MCF 10A (cell line): ENCODE measurements at places on chromosomes 2 and 18. TPM values are rescaled to one million over a fixed set of nuclear protein-coding genes. Genes with fewer than 3 reads are reported as not detected.

The MAP3K19 gene
- not detected in 2 replicates for total RNA-seq

DNA sequence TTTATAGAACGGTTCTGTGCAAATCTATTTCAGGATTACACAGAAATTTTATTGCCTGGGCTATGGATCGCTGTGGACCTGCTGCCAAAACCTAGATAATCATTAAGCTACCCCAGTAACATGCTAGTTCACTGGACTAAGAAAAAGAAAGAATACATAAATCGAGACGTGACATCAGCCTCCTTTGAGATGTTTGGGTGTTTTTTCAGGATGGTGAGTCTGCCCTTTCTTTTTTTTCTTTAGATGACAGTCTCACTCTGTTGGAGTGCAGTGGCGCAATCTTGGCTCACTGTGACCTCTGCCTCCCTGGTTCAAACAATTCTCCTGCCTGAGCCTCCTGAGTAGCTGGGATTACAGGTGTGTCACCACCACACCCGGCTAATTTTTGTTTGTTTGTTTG, 52.0 kb downstream of the FHOD3 start:
- no peaks in the 10 kb centered on the region for H3K27me3 ChIP-seq
- H3K27ac ChIP-seq = no peak overlapping the region
- DNase-seq = peak; percentile 57
- H3K4me1 ChIP-seq = peaks cover 7% of the 10 kb centered on the region
- H3K4me3 ChIP-seq = no peak overlapping the region

- H3K27ac ChIP-seq = no peak overlapping the region
- DNase-seq = no peak
- H3K27me3 ChIP-seq = no peaks in the 10 kb centered on the region
- no peak overlapping the region for H3K4me3 ChIP-seq
- no peaks in the 10 kb centered on the region for H3K36me3 ChIP-seq
Observed at GRCh38 chr2:223737207-223737606, 100.2 kb downstream of the AP1S3 start.

DNA sequence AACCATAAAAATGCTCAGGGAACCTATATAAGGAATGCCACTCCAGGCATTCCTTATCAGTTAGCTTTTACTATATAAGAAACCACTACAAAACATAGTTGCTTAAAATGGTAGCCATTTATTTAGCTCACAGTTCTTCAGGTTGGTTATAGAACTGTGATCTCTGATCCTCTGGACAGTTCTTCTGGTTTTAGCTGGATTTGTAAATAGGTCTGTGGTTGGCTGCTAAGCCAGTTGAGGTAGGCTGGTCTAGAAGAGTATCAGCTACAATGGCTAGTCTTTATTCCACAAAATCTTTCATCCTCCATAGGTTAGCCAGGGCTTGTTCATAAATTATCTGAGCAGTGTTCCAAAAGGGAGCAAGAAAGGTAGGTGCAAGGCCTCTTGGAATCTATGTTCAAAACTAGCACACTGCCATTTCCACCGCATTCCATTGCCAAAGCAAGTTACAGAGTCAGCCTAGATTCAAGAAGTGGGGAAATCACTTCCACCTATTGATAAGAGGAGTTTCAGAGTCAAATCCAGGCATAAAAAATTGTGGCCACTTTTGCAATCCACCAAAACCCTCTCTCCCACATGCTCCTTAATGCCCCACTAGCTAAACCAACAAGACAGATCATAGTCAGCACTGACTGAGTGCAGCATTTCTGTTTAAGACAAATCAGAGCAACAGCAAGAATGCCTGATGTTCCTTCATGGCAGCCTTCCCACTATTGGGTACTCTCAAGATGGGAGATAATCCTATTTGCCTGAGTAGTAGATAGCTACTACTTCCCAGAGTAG, 146.4 kb downstream of the IRS1 start:
- H3K36me3 ChIP-seq = peaks cover 7% of the 10 kb centered on the region
- DNase-seq = no peak
- H3K4me3 ChIP-seq = no peak overlapping the region
- peaks cover 35% of the 10 kb centered on the region for H3K4me1 ChIP-seq

- H3K36me3 ChIP-seq = peaks cover 18% of the 10 kb centered on the region
- no peak overlapping the region for H3K27ac ChIP-seq
- no peak overlapping the region for H3K4me3 ChIP-seq
- H3K4me1 ChIP-seq = no peaks in the 10 kb centered on the region
- no peak for DNase-seq
Observed at GRCh38 chr18:58943896-58944295, 79.2 kb downstream of the ZNF532 start.

DNA sequence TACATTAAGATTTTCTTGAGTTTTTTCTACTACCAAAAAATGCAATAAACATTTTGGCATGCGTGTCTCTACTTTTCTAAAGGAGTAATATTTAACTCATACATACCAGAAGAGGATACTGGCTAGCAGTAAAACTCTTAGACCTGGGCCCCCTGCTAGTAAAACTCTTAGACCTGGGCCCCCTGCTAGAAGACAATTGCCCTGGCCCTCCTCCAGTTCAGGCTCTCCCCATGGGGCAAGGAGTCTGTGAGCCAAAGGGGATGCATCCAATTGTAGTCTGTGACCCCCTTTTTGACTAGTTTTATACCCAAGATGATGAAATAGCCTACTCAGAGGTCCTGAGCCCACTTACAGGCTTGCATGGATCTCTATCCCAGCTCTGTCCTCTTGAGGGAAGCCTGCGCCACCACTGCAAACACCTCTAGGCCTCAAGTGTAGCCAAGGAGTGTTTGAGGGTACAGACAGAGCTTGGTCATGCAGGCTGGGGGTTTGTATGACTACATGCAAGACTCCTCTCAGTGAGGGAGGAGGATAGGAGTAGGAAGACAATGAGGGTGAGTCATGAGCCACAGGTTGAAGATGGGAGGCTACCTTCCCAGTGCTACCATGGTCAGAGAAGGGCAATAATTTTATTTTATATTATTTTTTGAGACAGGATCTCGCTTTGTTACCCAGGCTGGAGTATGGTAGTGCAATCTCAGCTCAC, 45.2 kb upstream of the PGAP1 start:
- H3K27ac ChIP-seq = no peak overlapping the region
- H3K36me3 ChIP-seq = peaks cover 5% of the 10 kb centered on the region
- H3K4me1 ChIP-seq = no peaks in the 10 kb centered on the region
- no peaks in the 10 kb centered on the region for H3K27me3 ChIP-seq

DNA sequence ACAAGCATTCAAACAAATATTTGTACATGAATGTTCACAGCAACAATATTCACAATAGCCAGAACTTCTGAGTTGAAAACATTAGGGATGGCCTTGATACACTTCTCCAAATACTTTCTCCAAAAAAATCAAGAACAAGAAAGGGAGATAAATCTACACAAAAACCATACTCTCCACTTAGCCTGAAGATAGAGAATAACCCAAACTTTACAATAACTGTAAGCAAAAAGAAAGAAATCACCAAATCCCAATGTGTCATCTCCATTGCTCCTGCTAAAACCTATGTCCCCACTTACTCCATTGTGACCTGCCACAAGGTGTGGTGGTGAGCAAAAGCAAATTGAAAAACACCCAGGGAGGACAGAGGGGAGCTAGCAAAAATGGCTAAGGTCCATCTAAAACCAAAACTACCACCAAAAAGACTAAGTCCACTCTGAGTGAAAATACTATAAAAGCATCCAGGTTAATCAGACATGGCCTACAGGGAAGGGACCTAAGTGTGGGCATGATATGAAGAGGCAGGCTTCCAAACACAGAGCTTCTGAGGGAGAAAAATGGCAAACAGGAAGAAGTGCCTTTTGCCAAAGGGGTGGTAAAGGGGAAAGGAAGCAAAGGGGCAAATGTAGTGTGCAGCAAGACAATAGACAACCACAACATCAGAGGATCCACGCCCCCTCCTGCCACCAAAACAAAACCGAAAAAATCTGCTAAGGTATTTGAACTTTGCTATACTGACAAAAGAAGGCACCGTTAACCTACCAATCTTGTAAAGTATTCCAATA, 56.1 kb downstream of the NBAS start:
- H3K27me3 ChIP-seq = no peaks in the 10 kb centered on the region
- peaks cover 20% of the 10 kb centered on the region for H3K36me3 ChIP-seq
- no peak overlapping the region for H3K4me3 ChIP-seq
- DNase-seq = no peak

- peak; percentile 75 for DNase-seq
- H3K27ac ChIP-seq = no peak overlapping the region
- H3K4me3 ChIP-seq = no peak overlapping the region
Observed at GRCh38 chr2:60053791-60054190, 499.7 kb downstream of the BCL11A start.

GRCh38 chr2:117963446-117963845, 50.4 kb downstream of the CCDC93 start:
- H3K27me3 ChIP-seq = no peaks in the 10 kb centered on the region
- no peak overlapping the region for H3K4me3 ChIP-seq
- peaks cover 7% of the 10 kb centered on the region for H3K4me1 ChIP-seq
- peaks cover 38% of the 10 kb centered on the region for H3K36me3 ChIP-seq
- DNase-seq = no peak

- no peak overlapping the region for H3K27ac ChIP-seq
- DNase-seq = peak; percentile 26
- no peaks in the 10 kb centered on the region for H3K4me1 ChIP-seq
- H3K27me3 ChIP-seq = no peaks in the 10 kb centered on the region
- H3K36me3 ChIP-seq = peaks cover 6% of the 10 kb centered on the region
- no peak overlapping the region for H3K4me3 ChIP-seq
Observed at GRCh38 chr18:34467058-34467457, 242.3 kb upstream of the NOL4 start.

The VAMP8 gene
- 49.9 and 56.0 TPM in 2 replicates for total RNA-seq

GRCh38 chr2:54638103-54638502, 85.4 kb upstream of the EML6 start:
- peaks cover 18% of the 10 kb centered on the region for H3K4me1 ChIP-seq
- peaks cover 73% of the 10 kb centered on the region for H3K36me3 ChIP-seq
- DNase-seq = no peak
- no peak overlapping the region for H3K4me3 ChIP-seq
- H3K27ac ChIP-seq = no peak overlapping the region
- no peaks in the 10 kb centered on the region for H3K27me3 ChIP-seq

GRCh38 chr2:201223089-201224073, 37.0 kb upstream of the CASP8 start:
- no peak overlapping the region for H3K4me3 ChIP-seq
- no peaks in the 10 kb centered on the region for H3K36me3 ChIP-seq
- peaks cover 8% of the 10 kb centered on the region for H3K4me1 ChIP-seq
- H3K27ac ChIP-seq = no peak overlapping the region

DNA sequence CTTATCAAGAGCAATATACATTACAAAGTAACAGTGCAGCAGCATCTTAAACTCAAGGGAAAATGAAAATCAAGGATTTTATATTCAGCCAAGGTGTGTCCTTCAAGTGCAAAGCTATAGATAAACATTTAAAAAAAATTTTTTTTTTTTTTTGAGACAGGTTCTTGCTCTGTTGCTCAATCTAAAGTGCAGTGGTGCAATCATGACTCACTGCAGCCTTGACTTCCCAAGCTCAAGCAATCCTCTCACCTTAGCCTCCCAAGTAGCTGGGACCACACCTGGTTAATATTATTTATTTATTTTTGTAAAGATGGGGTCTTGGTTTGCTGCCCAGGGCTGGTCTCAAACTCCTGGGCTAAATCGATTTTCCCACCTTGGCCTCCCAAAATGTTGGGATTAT, 9.0 kb downstream of the CDKL4 start:
- H3K27me3 ChIP-seq = no peaks in the 10 kb centered on the region
- peak; percentile 76 for DNase-seq
- no peak overlapping the region for H3K27ac ChIP-seq
- no peak overlapping the region for H3K4me3 ChIP-seq

- peaks cover 5% of the 10 kb centered on the region for H3K36me3 ChIP-seq
- no peaks in the 10 kb centered on the region for H3K4me1 ChIP-seq
- no peak overlapping the region for H3K4me3 ChIP-seq
- H3K27me3 ChIP-seq = no peaks in the 10 kb centered on the region
Observed at GRCh38 chr2:159936471-159936870, 125.9 kb downstream of the PLA2R1 start.

GRCh38 chr18:6633310-6633709, 96.2 kb upstream of the ARHGAP28 start:
- no peak overlapping the region for H3K27ac ChIP-seq
- no peaks in the 10 kb centered on the region for H3K27me3 ChIP-seq
- no peaks in the 10 kb centered on the region for H3K36me3 ChIP-seq
- H3K4me1 ChIP-seq = peaks cover 13% of the 10 kb centered on the region

DNA sequence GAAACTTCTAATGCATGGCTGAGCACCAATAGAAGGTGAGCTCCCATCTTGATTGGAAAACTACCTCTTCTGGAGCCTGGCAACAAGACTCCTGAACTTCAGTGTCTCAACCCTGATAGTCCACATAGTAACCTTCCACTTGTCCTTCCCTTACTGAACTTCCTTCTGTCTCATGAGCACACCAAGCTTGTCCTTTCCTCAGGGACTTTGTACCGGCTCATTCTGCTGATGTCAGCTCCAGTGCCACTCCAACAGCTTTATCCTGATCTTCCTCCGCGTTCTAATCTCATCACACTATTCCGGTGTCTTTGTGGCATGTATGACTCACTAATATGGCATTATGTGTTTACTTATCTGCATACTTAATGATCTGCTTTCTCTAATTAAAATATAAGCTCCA, 862.0 kb upstream of the ID2 start:
- H3K27ac ChIP-seq = no peak overlapping the region
- no peaks in the 10 kb centered on the region for H3K27me3 ChIP-seq
- DNase-seq = no peak
- no peak overlapping the region for H3K4me3 ChIP-seq

- H3K4me3 ChIP-seq = no peak overlapping the region
- no peaks in the 10 kb centered on the region for H3K27me3 ChIP-seq
- H3K4me1 ChIP-seq = no peaks in the 10 kb centered on the region
- no peak for DNase-seq
- no peaks in the 10 kb centered on the region for H3K36me3 ChIP-seq
Observed at GRCh38 chr18:3495691-3496430, 45.9 kb downstream of the TGIF1 start.

The CNDP2 gene
- 194 and 219 TPM in 2 replicates for total RNA-seq

The UGT1A10 gene
- not detected in 2 replicates for total RNA-seq

GRCh38 chr2:288758-289361, 969 bp upstream of the ALKAL2 start:
- no peaks in the 10 kb centered on the region for H3K36me3 ChIP-seq
- H3K4me1 ChIP-seq = peaks cover 12% of the 10 kb centered on the region
- DNase-seq = no peak
- no peak overlapping the region for H3K27ac ChIP-seq
- H3K4me3 ChIP-seq = no peak overlapping the region

DNA sequence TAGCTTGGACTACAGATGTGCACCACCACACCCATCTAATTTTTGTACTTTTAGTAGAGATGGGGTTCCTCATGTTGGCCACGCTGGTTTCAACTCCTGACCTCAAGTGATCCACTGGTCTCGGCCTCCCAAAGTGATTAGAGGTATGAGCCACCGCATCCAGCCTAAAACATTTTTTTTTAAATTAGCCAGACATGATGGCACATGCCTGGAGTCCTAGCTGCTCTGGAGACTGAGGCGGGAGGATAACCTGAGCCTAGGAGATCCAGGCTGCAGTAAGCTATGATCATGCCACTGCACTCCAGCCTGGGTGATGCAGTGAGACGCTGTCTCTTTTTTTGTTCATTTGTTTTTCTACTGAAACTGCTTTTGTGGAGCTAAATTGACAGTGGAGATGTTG, 64.6 kb upstream of the ATG16L1 start:
- H3K27me3 ChIP-seq = no peaks in the 10 kb centered on the region
- H3K4me3 ChIP-seq = no peak overlapping the region
- peak overlapping the region; percentile 54 for H3K27ac ChIP-seq
- H3K4me1 ChIP-seq = no peaks in the 10 kb centered on the region
- DNase-seq = no peak

The SCN9A gene
- total RNA-seq = 1.3 and 1.9 TPM in 2 replicates

The C18orf54 gene
- total RNA-seq = 4.4 and 5.5 TPM in 2 replicates

GRCh38 chr2:169933124-169933711, 106.0 kb downstream of the UBR3 start:
- no peak overlapping the region for H3K27ac ChIP-seq
- no peaks in the 10 kb centered on the region for H3K27me3 ChIP-seq
- peak; percentile 48 for DNase-seq
- no peaks in the 10 kb centered on the region for H3K4me1 ChIP-seq
- no peak overlapping the region for H3K4me3 ChIP-seq
